ENCODE measurements at places on chromosomes 4 and X. TPM values are rescaled to one million over a fixed set of nuclear protein-coding genes. Genes with fewer than 3 reads are reported as not detected.

- DNase-seq: no peak
Measured at GRCh38 chrX:1417921-1418771, 26.2 kb upstream of the SLC25A6 start.

Gene SPINK2
- 1.6 TPM for total RNA-seq

DNA sequence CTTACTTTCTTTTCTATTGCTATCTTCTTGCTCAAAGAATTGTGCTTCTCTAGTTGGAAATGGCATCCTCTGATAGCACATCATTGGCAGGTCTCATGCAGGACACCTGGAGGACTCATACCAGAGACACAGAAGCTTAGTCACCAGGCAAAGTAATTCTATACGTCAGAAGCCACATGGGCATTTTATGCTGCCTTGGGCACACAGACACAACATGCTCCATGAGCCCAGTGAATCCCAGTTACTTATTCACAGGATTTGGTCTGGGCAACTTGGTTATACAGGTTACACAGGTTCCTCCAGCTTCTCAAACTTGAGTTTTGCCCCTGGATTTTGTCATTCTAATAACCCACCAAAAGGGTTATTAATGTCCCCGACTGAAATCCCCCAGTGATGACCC, 7.1 kb downstream of the RASSF6 start:
- DNase-seq: no peak

Gene ZNF711
- 0.11 TPM for total RNA-seq

DNA sequence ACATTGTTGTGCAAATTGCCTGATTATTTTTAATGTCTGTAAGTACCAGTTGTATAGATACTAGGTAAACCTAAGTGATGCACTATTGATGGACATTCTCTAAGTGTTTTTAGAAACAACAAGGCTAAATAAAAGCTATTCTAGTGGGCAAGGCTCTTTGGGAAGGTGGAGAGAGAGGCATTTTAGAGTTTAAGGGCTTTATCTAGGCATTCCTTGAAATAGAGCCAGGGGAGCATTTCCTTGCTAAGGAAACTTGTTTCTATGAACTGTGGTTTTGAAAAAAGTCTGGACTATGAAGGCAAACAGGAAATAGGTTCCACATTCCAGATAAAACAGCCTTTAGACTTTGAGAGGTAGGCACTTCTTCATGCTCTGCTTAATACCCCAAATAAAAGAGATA, 23.8 kb downstream of the BMX start:
- DNase-seq: no peak

DNA sequence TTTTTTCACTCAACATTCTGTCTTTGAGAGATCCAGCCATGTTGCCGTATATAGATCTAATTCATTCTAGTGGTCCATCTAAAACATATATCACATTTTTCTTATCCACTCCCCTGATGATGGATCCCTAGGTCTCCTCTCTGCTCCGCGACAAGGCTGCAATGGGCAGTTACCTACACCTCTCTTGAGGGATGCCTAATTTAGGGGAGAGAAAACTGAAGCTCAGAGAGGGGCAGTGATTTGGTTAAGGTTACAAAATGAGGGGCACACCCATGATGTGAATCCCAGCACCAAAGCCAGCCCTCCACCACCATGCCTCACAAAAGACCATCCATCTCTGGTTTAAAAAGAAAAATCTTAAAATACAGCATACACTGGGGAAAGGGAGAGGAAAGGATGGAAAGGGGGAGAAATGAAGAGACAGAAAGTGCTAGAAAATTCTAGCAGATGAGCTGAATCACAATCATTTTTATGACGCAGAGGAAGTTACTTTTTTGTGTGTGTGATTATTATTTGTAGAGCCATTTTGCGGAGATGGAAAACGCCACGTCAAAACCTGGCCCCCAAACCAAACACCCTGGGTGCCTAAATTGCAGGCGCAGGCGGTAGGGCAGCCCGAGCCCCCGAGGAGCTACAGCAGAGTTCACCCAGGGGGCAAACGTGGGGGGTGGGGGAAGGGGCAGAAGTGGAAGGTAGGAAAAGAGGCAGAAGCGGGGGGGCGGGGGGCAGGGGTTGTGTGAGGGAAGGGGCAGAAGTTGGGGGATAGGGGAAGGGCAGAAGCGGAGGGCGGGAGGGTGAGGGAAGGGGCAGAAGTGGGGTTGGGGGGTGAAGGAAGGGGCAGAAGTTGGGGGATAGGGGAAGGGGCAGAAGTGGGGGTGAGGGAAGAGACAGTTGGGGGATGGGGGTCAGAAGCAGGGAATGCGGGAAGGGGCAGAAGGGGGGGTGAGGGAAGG, 1.3 kb upstream of the TSPYL2 start:
- DNase-seq: peak; percentile 42

Gene CC2D2A
- total RNA-seq: not detected

Gene SMIM9
- total RNA-seq: not detected

Gene LCORL
- total RNA-seq: 7.2 TPM

Measured in CD8-positive, alpha-beta memory T cell (primary cell).